Hepatocyte (in vitro differentiated cells): ENCODE measurements at places on chromosomes 12 and 14. TPM values are rescaled to one million over a fixed set of nuclear protein-coding genes. Genes with fewer than 3 reads are reported as not detected.

Gene POTEG
- total RNA-seq, result not detected in 2 replicates

Gene RPL36AL
- 175 and 208 TPM in 2 replicates for total RNA-seq

Gene CLSTN3
- 38.0 and 57.0 TPM in 2 replicates for total RNA-seq

Gene KRT80
- total RNA-seq, result 0.28 and 0.77 TPM in 2 replicates

Gene KRT82
- not detected in 2 replicates for total RNA-seq

Gene MDM2
- 77.4 and 82.5 TPM in 2 replicates for total RNA-seq

Gene CLEC7A
- 1.1 and 2.3 TPM in 2 replicates for total RNA-seq

Gene FOXM1
- 4.3 and 6.8 TPM in 2 replicates for total RNA-seq

Gene ALDH2
- 116 and 126 TPM in 2 replicates for total RNA-seq
